SJSA1 (cell line): ENCODE measurements at places on chromosomes 1 and 21. TPM values are rescaled to one million over a fixed set of nuclear protein-coding genes. Genes with fewer than 3 reads are reported as not detected.

Gene OLIG2
- not detected in 2 replicates for total RNA-seq

Gene KCNJ10
- not detected in 2 replicates for total RNA-seq

Gene CELA3B
- not detected in 2 replicates for total RNA-seq

GRCh38 chr1:171366816-171367215 is 52.8 kb downstream of the FMO4 start:
- no peak for DNase-seq

GRCh38 chr1:12046749-12047119 is 16.4 kb upstream of the TNFRSF8 start:
- no peak for DNase-seq

DNA sequence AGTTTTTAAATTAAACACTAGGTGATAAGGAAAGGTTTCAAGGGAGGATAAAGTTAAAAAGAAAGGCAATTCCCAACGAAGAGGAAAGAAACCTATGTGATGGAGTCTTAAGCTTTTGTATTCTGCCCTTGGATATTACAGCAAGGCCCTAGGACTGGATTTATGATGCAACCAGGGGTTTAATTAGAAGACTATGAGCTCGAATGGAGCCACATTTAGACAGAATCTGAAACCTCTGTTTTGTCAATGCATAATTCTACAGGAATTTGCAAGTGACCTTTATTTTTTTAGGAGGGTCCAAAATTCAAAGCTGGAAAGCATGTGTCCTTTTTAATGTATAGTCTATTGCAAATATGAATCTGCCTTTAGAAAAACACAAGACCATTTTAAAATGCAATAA is 37.9 kb downstream of the TGFB2 start:
- no peak for DNase-seq
